ENCODE measurements at places on chromosomes 2 and 18. TPM values are rescaled to one million over a fixed set of nuclear protein-coding genes. Genes with fewer than 3 reads are reported as not detected.

Gene YWHAQ
- 455 TPM for total RNA-seq

Gene SLC30A3
- total RNA-seq: not detected

GRCh38 chr18:22136395-22136794, 33.0 kb upstream of the GATA6 start:
- DNase-seq: no peak

DNA sequence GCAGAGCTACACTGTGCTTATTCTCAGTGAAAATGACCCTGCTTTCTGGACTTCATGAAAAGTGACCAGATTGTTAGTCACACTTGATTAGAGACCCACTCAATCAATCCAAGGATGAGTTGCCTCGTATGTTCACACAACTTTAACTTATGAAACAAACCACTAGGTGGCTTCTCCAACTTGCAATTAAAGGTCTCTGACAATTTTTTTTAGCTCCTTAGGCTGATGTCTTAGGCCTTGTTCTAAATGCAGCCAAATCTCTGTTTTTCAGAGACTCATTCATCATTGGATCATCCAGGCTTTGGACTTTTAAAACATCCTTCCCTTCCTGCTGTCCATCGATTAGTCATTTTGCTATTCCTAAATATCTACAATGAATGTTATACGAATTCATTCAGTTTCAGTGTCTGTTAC, 63.4 kb downstream of the MREG start:
- peak; percentile 55 for DNase-seq

DNA sequence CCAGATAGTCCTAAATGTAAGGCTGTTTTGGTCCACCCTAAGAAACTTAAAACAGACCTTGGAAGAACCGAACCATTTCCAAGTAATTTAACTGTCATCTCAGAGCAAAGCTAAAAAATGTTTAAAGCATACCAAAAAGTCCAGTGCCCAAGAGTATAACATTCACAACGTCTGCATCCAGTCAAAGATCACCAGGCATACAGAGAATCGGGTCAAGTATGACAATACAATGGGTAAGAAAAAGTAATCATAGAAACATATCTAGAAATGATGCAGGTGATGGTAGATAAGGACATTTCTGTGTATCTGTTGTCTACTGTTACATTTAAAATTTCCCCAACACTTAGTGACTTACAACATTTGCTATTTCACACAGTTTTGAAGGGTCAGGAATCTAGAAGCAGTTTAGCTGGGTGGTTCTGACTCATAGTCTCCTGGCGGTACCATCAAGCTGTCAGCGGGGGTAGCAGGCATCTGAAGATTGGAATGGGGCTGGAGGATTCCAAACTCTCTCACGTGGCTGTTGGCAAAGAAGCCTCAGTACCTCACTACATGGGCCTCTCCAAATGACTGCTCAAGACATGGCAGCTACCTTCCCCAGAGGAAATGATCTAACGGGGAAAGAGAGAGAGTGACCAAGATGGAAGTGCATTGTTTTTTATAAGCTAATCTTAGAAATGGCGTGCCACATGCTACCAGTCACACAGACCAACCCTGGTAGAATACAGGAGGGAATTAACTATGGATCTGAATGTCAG, 36.6 kb upstream of the DYNC2LI1 start:
- DNase-seq: peak; percentile 67
